ENCODE measurements at places on chromosomes 1 and 21.

DNA sequence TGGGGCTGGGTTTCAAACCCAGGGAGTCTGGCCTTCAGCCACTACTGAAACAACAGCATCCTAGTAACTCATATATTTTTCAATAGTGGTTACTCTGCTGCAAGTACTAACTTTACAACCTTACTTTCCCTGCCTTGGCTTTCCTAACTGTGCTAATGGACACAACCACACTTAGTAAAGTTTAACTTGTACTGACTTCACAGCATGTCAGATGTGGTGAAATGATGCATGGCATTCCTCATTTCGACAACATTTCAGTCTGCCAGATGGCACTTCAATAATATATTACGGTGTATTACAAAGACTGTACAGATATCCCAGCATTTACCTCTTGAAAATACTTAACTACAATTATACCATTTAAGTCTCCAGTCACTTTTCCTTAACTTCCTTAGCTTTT is 27.8 kb downstream of the LRRC7 start:
- DNase-seq, result no peak

DNA sequence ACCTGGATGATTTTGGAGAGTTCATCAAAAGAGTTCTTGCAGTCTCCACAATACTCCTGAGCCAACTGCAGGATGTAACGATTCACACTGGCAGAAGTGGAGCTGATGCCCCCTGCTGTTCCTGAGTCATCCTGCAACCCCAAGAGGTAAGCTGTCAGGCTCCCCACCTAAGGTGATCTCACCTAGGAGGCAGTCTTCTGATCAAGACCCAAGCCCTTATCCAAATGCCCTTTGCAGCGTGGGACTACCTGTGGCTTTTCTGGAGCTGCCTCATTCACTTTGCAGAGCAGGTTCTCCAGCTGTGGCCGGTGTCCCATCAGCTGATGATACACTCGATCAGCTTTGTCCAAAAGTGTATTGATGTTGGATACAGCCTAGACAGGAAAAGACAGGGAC is 96.4 kb downstream of the UBR4 start:
- no peak for DNase-seq

GRCh38 chr1:233440951-233441401 is 113.5 kb downstream of the MAP3K21 start:
- peak; percentile 81 for DNase-seq

- no peak for DNase-seq
These were observed 6.9 kb upstream of the DENND1B start for GRCh38 chr1:197781968-197782721.

DNA sequence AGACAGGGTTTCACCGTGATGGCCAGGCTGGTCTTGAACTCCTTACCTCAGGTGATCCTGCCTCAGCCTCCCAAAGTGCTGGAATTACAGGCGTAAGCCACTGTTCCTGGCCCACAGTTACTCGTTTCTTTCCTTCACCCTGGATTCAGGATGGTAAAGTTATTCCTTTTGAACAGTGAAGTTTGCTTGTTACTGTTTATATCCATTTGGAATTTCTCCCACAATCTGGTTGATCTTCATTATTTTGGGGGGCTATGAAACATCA is 43.0 kb downstream of the WDR4 start:
- DNase-seq, result no peak

- no peak for DNase-seq
These were observed 34.2 kb downstream of the ZNF496 start for GRCh38 chr1:247297263-247298123.

DNA sequence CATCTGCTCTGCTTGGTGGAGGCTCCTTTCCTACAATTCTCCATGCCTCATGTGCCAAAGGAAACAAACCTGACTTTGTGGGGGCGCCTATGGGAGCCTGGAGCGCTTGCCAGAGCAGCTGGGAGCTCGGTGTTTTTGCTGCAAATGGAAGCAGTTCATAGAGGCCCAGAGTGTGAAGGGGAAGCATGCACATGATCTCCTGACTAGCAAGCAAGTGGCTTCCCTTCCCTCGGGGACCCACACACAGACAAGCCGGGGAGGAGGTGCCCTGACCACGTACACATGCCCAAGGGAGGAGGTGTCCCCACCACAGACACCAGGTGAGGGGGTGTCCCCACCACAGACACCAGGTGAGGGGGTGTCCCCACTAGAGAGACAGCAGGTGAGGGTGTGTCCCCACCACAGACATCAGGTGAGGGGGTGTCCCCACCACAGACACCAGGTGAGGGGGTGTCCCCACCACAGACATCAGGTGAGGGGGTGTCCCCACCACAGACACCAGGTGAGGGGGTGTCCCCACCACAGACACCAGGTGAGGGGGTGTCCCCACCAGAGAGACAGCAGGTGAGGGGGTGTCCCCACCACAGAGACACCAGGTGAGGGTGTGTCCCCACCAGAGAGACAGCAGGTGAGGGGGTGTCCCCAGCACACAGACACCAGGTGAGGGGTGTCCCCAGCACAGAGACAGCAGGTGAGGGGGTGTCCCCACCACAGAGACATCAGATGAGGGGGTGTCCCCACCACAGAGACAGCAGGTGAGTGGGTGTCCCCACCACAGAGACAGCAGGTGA is 106.8 kb downstream of the CRYAA start:
- DNase-seq, result no peak

GRCh38 chr1:23593556-23594148 is 34.4 kb upstream of the ID3 start:
- no peak for DNase-seq

- DNase-seq, result no peak
These were observed 253.1 kb upstream of the ADGRL4 start for GRCh38 chr1:79259390-79260336.

DNA sequence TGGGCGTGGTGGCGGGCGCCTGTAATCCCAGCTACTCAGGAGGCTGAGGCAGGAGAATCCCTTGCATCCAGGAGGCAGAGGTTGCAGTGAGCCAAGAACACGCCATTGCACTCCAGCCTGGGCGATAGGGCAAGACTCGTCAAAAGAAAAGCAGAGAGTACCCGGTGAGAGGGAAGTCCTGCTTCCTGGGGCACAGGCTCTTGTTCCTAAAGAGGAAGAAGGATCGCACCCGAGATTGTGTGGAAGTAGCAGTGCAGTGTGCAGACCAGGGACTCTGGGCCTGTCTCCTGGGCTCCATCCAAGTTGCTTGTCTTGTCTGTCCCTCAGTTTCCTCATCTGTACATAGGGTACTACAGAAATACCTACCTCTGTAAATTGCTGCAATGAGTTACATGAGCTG is 29.6 kb downstream of the NBPF3 start:
- DNase-seq, result no peak

DNA sequence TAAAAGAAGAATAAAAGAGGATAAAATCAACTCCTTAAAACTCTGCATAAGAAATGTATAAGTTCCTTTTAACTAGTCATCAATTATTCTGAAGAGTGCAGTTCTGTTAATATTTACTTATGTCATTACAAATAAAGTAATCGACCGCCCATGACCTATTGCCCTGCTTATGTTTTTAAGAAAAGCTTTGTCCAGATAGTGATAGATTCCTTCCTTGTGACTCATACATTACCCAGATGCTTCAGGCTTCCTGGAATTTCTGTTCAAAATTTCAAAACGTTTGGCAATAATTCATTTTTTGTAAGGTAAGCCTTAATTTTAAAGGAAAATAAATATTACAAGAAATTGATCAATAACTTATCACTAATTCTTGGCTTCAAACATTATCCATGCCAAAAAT is 918.2 kb upstream of the ADGRL2 start:
- no peak for DNase-seq

DNA sequence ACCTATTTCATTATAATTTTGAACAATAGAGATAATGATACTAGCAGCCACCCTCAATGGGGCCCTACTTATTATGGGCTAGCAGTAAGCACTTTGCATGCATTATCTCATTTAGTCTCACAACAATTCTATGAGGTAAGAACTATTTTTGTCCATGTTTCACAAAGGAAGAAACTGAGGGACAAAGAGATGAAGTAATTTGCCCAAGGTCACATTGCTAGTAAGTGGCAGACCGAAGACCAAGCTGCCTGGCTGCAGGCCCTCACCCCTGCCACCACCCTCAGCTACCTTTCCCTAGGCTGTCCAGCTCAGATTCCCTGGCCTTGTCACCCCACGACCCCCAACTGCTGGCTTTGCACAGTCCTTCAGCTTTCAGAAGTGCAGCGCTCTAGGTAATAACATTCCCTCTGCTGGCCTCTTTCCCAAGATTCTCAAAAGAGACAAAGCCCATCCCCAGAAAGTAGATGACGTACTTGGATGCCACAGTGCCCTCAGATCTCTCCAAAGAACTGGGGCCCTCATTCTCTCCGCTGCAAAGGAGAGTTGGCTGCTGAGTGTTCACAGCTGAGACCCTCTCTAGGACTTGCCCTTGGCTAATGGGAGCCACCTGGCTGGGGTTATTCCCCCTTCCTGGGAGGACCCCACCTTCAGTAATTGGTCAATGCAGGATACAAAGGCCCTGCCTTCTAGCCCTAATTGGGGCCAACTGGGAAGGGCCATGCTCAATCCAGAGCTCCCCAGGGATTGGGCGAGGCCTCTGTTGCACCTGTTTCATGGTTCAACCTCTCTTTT is 39.5 kb downstream of the IRF2BP2 start:
- no peak for DNase-seq

DNA sequence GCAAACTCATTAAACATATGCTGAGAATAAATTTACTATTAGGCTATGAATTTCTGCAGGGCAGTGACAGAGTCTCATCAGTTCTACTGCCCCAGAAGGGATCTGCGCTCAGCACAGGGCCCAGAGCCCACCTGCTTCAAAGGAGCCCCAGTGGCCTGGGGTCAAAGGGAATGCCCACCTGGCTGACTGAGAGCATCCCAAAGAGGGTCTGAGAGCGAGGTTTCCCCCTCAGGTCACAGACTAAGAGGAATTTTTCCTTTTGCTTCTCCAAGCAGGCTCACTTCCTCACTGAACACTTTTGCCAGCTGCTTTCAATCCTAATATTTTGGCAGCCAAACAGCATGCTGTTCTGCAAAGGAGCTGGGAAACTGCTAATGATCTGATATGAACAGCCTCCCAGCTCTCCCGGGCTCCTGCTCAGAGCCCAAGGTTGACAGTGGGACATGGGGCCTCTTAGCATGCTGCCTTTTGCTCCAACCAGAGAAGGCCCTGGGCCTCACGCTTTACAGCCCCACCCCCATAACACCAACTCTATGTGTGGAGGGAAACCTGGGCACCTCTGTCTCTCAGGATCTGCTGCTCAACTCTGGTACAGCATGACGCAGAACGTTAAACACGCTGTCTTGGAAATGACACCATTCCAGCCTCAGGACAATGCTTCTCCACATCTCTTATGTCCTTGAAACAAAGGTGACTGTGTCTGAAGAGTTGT is 70.7 kb upstream of the SYT6 start:
- no peak for DNase-seq

GRCh38 chr1:156102633-156103511 is 11.6 kb upstream of the LMNA start:
- no peak for DNase-seq

GRCh38 chr1:147612366-147612765 is 58.0 kb downstream of the ACP6 start:
- DNase-seq, result no peak

- no peak for DNase-seq
These were observed 62.8 kb upstream of the BCAR3 start for GRCh38 chr1:93744299-93744988.

- DNase-seq, result peak; percentile 58
These were observed 699 bp upstream of the RGS2 start for GRCh38 chr1:192808163-192808517.

GRCh38 chr1:51612447-51612961 is 4.4 kb upstream of the OSBPL9 start:
- DNase-seq, result no peak

DNA sequence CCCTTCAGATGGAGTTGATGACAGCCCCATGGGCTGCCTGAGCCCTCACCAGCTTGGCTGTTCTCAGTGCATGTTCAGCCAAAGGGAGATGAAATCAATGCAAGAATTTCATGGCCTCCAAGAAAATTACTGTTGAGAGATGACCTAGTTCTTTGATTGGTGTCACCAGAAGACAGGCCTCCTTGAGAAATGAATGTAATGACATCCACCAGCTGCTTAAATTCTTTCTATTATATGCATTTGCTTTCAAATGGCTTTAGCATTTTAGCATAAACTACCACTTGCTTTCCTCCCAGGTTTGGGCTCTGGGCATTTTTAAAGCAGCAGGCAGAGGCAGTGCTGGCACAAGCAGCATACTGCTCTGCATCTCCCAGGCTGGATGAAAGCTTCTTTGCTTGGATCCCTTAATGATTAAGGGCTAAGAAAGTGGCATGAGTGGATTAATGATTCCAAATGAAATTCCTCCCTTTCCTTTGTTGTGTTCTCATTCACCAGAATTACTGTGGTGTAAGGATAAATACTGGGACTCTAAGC is 278.4 kb downstream of the ZNF326 start:
- DNase-seq, result peak; percentile 23

GRCh38 chr1:20634594-20635084 is 1.4 kb downstream of the PINK1 start:
- DNase-seq, result peak; percentile 38

- no peak for DNase-seq
These were observed 47.5 kb upstream of the FOXO6 start for GRCh38 chr1:41313661-41314131.

- DNase-seq, result no peak
These were observed 3.5 kb upstream of the ACBD6 start for GRCh38 chr1:180505732-180506335.

- DNase-seq, result no peak
These were observed 166.3 kb downstream of the DUSP10 start for GRCh38 chr1:221575605-221576004.
